ENCODE measurements at places on chromosomes 5 and 9.

DNA sequence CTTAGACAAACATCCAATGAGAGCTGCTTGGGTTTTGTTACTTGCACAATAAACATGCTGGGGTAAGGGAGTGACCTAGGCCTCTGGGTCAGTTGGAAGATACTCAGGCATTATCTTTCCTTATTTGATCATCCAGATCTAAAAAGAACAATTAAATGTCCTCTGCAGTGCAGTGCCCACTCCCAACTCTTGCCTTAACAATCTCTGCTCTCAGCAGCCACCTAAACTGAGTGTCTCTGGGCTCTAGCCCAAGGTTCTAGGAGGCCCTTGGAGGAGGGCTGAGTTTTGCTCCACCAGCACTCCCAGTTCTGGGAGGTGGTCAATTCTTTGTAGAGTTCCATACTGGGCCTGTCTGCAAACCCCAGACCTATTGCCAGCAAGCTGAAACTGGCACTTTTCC lies 1.8 kb downstream of the MCIDAS start:
- no peak for DNase-seq

- no peak for DNase-seq
These were observed 67.8 kb downstream of the EFNA5 start for GRCh38 chr5:107602896-107603295.

DNA sequence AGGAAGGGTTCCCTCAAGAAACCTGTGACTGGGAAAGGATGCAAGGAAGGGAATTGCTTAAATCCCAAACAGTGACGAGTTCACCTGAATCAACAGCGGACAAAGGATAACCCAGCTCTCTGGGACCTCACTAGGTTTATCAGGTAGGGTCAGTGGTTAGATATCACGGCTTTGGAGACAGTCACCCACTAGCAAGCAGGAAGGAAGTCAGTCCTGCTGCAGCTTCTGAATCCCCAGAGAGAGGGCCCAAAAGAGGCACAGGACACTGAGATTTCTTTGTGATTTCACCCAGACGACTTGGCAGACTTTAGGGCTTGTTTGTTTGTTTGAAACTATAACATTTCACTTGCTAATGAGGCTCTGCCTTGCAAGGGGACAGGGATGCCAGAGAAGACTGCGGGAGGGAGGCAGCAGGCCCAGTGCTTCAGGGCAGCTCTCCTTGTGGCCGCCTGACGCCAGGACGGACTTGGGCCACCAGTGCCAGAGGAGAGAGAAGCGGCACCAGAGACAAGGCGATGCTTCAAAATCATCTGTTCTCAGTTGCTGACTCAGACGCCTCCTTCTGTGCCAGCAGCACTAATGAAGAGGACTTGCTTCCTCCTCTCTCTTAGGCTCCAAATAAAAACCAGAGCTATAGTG lies 275.6 kb upstream of the SLC30A5 start:
- no peak for DNase-seq

- no peak for DNase-seq
These were observed 4.6 kb downstream of the C5orf63 start for GRCh38 chr5:127068493-127069214.

GRCh38 chr5:77697692-77698091 lies 59.2 kb upstream of the OTP start:
- no peak for DNase-seq

GRCh38 chr9:119788921-119789320 lies 419.7 kb upstream of the BRINP1 start:
- no peak for DNase-seq

GRCh38 chr5:159359408-159359807 lies 29.1 kb upstream of the IL12B start:
- peak; percentile 76 for DNase-seq

DNA sequence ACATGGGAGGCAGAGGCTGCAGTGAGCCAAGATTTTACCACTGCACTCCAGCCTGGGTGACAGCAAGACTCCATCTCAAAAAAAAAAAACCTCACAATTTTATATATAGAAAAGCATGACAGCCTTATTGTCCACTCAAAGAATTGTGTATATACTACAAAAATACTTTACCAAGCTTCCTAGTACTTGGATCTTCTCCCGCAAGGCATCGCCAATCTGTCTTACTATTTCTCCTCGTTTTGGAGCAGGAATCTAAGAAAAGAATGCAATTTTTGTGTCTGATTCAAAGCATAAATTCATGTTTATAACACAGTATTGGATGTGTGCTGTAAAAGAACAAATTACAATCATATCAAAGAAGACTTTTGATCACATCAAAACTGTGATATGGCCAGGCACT lies 11.3 kb downstream of the ALDH7A1 start:
- DNase-seq = no peak

GRCh38 chr9:8668231-8668630 lies 868.7 kb upstream of the DMAC1 start:
- DNase-seq = no peak

DNA sequence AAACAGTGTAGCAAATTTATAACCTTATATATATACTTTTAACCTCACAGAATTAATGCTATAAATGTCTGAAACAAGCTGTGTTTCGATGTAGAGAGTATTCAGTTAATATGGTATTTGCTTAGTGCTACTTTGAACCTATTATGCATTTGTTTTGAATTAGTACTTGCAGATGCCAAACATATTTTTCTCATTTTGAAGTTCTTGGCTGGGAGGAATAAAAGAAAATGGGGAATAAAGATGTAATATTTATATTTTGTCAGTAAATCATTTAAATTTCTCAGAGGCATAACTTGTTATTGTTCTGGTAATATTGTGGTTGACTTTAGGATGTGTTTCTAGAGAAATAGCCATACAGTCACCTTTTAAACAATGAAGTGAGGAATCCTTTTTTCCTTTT lies 175.9 kb upstream of the IZUMO3 start:
- no peak for DNase-seq

DNA sequence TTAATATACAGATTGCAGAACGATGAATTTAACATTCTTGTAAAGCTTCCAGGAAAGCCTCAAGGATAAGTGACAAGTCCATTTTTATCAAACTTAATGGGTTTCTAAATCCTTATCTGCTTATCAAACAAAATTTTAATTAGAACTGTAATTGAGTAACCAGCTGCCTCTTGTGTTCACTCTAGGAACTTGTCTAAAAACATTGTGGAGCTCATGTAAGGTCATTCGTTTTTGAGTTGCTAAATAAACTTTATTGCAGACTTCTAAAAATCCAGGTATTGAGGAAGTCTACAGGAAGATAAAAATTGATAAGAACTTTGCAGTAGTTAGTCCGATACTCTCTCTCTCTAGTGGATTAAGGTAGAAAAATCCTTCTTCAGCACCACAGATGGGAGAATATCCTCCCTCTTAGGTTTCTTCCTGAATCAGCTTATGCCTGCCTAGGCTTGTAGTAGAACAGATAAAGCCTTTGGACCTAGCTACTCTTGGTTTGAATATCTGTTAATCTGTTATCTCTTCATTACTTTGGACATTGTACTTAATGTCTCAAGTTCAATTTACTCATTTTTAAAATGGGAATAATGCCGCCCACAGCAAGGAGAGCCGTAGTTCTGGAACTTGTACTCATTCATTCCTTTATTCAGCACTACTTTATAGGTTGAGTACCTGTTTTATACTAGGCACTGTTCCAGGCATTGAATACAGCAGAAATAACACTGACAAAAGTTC lies 60.0 kb upstream of the DHFR start:
- no peak for DNase-seq

- DNase-seq = peak; percentile 98
These were observed 43.9 kb downstream of the USP20 start for GRCh38 chr9:129879103-129879699.

DNA sequence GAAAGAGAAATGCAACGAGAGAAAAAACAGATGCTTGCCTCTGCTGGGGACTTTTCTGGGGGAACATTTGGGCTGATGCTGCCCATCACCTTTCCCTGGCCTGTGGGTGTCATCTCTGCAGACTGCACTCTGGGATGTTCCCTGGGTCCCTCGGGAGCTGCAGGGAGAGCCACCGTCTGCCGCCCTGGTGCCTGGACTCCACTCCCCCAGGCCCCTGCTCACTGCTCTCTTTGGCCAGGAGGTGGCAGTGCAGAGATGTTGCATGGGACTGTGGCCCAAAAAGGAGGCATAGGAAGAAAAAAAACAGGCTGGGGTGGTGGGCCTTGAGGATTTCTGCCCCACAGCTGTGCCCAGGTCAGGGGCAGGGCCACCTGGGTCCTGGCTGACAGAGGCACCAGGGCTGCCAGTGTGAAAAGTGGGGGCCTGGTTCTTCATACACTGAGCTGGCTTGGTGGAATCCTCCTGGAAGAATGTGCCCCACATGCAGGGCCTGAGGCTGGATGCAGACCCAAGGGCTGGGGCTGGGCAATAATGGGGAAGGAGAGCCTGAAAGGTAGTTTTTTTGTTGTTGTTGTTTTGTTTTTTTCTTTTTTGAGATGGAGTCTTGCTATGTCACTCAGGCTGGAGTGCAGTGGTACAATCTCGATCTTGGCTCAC lies 353.6 kb downstream of the SLIT3 start:
- DNase-seq = peak; percentile 65

- DNase-seq = no peak
These were observed 92.6 kb downstream of the CDKN2A start for GRCh38 chr9:21901546-21901945.

- no peak for DNase-seq
These were observed 18.7 kb downstream of the PCDHGC5 start for GRCh38 chr5:141507387-141508091.

GRCh38 chr5:122149321-122150090 lies 20.2 kb downstream of the ZNF474 start:
- no peak for DNase-seq

GRCh38 chr5:2487152-2487763 lies 264.2 kb downstream of the IRX2 start:
- no peak for DNase-seq

- DNase-seq = peak; percentile 13
These were observed 144.4 kb downstream of the SLC12A2 start for GRCh38 chr5:128228008-128228407.

DNA sequence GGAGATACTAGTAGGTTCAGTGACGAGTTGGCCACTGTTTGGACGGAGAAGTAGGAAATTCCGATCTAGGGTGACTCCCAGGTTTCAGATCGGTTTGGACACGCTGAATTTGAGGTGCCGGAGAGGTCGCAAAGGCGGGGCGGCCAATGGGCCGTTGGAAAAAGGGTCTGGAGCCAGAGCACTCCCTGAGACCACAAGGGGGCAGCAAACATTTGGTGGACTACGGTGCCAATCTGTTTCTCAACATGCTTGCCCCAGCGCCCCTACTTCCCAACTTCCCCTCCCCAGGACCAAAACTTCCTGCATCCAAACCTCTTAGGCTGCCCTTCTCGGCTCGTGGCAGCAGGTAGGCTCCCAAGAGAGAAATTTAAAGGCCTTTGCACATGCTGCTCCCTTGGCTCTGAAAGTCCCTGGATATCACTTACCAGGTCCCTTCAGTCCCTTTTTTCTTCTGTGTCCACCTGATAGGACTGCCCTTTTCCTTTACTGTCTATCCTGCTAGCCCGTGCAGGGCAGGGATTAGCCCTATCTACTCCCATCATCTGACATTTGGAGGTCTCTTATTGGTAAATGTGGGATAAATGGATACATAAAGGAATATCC lies 992 bp upstream of the RPP25L start:
- DNase-seq = peak; percentile 94

DNA sequence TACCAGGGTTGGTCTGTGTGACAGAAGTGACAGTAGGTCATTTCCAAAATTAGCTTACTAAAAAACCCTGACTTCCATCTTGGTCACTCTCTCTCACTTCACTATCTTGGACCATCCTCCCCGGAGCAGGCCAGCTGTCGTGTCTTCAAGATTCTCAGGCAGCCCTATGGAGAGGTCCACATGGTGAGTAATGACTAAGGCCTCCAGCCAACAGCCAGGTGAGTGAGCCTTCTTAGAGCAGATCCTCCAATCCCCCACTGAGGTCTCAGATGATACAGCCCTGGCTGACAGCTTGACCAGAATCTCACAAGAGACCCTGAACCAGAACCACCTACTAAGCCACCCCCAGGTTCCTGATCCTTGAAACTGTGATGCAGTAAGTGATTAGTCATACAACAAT lies 92.0 kb downstream of the DCP2 start:
- DNase-seq = no peak

DNA sequence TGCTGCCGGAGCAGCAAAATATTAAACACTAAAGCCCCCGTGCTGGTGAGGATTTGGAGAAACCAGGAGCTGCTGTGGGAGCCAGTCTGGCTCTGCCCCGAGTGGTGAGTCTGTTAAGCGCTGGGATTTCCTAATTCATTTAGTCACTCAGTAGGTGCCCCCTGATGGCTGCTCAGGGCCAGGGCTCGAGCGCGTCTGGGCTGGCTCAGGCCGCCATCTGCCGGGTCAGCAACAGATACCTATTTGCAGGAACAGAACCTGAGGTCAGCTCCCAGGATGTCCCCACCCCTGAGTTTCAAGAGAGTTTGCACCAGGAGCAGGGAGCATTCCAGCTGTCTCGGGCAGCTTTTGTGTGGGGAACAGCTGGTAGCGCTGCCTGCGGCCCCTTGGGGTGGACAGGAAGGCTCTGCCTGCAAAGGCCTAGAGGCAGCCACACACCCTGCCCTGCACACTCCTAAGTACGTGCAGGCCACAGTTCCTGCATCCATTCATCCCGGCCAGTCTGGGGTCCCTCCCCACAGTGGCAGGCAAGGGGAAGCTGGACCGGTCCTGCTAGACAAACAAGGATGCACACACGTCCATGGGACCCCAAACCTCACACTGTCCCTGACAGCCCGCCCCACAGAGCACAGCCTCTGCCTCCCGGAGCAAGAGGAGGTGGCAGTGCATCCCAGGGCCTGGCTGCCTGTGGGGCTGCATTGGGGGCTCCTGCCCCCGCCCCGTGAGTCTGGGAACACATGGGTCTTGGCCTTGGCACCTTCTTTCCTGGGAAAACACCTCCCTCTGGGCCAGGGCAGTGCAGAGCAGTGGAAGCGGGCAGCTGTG lies 83.7 kb downstream of the ADAMTS2 start:
- DNase-seq = peak; percentile 61

- no peak for DNase-seq
These were observed 54.5 kb upstream of the EQTN start for GRCh38 chr9:27351438-27351837.

GRCh38 chr9:136826703-136827582 lies 15.3 kb upstream of the AJM1 start:
- DNase-seq = no peak

DNA sequence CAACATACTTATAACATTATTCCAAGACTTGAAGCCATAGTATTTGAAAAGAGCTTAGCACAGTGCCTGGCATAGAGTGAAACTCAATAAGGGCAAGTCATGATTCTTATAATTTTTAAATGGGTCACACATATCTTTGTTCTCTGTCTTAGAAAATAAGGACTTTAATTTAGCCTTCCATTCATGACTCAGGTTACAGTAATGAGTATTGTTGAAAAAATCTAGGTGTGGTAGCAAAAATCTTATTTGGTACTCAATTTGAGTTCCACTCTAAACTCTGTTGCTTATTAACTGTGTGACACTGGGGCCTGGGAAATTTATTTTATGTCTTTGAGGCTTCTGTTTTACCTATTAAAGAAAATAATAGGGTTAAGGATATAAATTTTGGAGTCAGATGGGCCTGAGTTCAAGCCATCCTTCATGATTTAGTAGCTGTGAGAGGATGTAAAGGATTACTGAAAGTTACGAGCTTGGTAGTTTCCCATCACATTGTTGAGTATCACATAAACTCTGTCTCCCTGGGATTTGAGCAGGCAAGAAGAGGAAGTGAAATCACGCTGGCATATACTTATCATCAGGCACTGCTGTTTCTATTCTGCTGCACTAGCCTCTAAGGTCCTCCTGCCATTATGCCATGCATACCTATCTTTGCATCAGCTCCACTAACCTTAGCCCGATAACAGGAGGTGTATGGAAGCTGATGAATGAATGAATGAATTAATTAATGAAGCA lies 1.5 kb downstream of the SPINK9 start:
- DNase-seq = peak; percentile 7
